HS-27A (cell line): ENCODE measurements at places on chromosomes 7 and 10.

- no peak for DNase-seq
Observed at GRCh38 chr10:108662975-108663374, 1260.3 kb downstream of the XPNPEP1 start.

DNA sequence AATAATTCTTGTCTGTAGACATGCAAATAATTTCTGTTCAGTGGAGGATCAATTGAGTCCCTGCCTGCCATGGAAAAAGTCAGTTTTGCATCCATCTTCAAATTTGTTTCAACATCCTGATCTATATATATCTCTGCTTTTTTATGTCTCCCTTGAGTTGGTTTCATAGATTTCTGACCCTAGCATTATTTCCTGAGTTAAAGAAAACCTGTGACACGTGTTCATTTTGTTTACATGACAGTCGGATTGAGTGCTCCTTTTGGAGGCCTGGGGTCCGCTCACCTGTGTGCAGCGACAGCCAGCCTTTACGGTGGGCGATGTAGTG, 674 bp downstream of the MRPS24 start:
- no peak for DNase-seq

GRCh38 chr7:96076350-96076707, 245.6 kb downstream of the SLC25A13 start:
- no peak for DNase-seq

DNA sequence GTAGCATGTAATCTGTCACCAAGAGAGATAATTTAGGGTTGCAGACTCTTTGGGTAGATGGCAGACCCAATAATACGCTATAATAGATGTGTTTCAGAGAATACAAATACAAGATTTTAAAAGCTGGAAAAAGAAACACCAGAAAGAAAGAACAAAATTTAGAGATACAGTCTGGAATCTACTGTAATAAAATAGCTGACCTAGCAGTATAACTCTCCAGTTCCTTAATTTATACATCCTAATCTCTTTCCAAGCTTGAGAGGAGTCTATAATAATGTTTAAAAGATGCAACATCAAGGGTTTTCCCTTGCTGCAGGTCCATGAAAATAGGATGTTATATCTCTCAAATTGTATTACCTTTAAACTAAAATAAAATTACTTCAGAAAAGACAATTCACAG, 27.2 kb upstream of the GPR22 start:
- no peak for DNase-seq

GRCh38 chr7:26426096-26426495, 134.4 kb downstream of the SNX10 start:
- DNase-seq: no peak

- DNase-seq: no peak
Observed at GRCh38 chr10:117546581-117547015, 4.1 kb downstream of the EMX2 start.

GRCh38 chr10:62056698-62057097, 155.2 kb downstream of the ARID5B start:
- DNase-seq: no peak

- no peak for DNase-seq
Observed at GRCh38 chr10:131269776-131270460, 41.6 kb downstream of the TCERG1L start.

DNA sequence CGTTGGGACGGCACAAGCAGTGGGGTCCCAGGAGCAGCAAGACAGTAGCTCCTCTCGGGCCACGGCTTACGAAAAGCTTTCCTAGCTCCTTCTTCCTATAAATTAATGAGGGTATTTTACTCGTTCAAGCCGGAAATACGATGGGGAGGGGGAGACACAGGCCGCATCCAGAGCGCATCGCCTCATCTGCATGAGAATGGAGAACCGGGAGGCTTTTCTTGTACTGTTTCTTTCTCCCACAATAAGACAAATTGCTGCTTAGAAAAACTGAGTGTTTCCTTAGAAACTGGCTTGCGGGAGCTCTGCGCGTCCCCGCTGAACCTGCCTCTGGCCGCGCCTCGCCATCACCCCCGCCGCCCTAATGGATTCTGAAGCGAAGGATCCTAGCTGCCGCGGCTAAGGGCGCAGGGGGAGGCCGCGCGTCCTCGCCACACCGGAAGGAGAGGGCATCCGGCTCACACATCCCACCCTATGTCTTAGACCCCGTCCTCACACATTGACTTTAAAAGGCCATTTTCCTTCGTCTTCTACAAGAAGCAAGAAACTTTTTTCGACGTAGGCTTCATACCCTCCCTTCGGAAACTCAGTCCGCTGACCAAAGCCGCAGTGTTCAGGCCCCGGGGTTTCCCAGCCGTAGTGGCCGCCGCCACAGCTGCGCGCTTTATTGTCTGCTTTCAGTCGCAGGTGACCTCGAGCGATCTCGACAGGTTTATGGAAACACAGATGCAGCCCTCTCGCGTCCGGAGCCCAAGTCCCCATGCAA, 8.8 kb downstream of the NXPH1 start:
- DNase-seq: no peak

DNA sequence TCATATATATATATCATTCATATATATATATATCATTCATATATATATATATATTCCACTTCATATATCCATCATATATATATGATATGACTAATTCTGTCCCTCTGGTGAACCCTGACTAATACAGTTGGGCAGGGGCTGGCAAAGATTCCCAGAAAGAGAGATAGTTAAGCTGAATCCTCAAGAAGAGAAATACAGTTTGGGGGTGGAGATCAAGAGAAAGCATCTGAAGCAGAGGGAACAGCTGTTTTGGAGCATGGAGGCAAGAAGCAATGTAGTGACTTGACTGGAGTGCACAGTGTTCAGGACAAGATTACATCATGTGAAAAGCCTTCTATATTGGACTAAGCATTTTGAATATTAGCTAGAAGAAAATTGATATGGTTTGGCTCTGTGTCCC, 540.7 kb downstream of the MAGI2 start:
- no peak for DNase-seq

- no peak for DNase-seq
Observed at GRCh38 chr7:55912748-55913158, 25.5 kb downstream of the ZNF713 start.

DNA sequence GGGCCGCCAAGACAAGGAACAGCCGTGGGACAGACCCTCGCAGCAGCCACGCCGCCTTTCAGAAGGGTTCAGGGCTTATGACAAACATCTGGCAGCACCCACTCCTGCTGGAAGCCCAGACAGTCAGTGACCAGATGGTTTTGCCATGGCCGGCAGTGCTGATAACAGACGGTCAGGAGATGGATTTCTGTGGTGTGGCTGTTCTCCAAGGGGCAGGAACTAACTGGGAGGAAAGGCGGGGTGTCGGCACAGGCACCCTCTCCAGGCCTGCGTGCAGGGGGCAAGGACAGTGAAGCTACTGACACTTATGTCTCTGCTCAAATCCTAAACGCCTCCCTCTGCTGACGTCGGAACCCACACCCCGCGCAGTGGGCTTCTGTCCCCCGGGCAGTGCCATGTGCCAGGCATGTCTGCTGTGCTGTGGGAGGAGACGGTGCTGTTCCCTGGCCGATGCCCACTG, 416.1 kb downstream of the DNAJB6 start:
- DNase-seq: no peak

- DNase-seq: no peak
Observed at GRCh38 chr10:123993534-123994416, 99.6 kb downstream of the CHST15 start.

GRCh38 chr10:2913474-2913873, 153.9 kb upstream of the PFKP start:
- DNase-seq: no peak
